ENCODE measurements at places on chromosomes 5 and 9.

DNA sequence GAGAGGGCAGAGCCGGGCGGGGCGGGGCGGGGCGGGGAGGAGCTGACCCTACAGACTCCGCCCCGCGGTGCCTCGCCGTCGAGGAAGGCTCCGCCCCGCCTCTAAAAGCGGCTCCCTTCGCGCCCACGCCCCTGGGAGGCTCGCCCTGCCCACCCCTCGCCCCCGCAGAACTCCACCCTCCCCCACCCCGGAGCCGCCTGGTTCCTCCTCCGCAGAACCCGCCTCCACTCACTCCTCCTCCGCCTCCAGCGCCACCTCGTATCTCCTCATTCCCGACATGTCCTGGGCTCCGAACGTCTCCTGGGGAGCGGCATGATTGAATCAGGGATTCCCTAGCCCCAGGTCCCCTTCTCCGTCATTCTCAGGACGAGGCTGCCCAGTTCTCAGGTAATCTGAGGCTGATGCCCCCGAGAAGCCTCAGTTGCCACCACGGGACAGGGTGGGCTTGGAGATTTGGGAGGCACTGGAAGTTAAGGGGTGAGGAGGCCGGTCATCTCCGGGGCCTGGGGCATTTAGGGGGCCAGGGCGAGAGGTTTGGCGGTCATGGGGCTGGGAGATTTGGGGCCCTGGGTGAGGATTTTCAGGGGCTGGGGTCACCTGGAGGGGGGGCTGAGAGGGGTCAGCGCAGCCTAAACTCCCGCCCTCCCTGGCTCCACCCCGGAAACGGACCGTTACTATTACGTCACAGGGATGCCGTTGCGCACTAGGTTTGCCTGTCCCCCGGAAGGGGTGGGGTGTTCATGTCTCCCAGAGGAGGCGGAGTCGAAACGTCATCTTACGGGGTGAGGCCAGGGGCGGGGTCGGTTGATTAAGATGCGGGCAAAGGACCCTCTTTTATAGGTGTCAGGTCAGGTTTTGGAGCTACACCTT lies 3.2 kb upstream of the CCL27 start:
- DNase-seq = peak; percentile 96

DNA sequence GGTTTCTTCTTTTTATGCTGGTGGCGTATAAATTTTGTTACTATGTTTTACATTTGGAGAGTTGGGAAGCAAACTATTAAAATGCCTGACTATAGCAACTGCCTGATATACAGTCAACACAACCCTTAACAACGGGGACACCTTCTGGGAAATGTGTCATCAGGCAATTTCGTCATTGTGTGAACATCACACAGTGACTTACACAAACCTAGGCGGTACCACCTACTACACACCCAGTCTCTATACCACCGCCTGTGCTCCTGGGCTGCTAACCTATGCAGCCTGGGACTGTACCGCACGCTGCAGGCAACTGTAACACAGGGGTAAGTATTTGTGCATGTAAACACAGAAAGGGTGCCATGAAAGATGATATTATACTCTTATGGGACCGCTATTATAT lies 1.3 kb upstream of the CDHR2 start:
- DNase-seq = no peak

DNA sequence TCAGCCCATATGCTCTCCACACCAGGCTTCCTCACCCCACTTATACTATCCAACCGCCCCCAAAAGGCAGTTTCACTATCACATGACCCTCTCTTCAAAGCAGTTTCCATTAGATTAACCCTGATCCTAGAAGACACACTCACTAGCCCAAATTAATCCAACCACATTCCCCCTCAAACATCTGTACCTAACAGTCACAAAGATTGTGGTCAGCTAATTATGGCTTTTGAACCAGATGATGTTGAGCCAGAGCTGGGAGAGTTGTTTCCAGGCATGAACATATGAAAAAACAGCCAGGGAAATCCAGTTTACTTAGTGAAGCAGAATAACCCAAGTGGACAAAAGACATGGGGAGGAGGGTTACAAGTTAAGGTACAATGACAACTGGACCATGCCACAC lies 131.2 kb downstream of the SPOCK1 start:
- no peak for DNase-seq

DNA sequence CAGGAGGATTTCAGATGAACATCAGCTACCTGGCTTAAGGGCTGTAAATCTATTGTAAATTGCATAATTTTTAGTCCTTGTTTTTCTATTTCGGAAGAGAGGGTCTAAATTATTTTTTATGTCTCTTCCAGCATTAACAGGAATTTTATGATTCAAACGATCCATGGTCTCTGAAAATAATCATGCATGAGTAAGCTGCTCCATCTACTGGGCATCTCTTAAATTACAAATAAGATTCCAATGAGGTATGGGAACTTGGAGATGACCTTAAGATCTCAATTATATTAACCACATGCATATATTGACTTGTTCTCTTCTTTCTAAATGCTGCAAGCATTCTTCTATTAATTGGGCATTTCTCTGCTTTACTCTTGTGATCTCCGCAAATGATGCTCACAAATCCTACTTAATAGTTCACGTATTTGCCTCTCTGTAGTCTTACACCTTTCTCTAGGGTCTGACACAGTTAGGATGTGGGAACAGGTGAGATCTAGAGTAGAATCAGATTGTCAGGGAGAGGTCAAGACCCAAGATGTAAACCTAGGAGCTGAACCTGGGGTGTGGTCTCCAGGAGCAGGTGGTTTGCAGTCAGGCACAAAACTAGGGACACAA lies 86.9 kb downstream of the NUDT12 start:
- DNase-seq = no peak

DNA sequence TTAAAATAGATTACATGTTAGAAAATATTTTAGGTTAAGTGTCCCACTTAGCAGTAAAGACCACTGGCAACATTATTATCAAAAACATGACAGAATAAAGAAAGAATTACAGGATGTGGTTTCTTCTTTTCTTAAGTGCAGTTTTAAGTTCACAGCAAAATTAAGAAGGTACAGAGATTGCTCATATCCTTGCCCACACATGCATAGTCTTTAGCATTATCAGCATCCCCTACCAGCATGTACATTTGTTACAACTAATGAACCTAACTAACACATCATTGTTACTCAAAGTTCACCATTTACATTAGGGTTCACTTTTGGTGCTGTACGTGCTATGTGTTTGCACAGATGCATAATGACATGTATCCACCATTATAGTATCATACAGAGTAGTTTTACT lies 837.7 kb upstream of the CDH9 start:
- no peak for DNase-seq

- peak; percentile 77 for DNase-seq
Observed at GRCh38 chr5:116652196-116652729, 77.6 kb upstream of the SEMA6A start.

DNA sequence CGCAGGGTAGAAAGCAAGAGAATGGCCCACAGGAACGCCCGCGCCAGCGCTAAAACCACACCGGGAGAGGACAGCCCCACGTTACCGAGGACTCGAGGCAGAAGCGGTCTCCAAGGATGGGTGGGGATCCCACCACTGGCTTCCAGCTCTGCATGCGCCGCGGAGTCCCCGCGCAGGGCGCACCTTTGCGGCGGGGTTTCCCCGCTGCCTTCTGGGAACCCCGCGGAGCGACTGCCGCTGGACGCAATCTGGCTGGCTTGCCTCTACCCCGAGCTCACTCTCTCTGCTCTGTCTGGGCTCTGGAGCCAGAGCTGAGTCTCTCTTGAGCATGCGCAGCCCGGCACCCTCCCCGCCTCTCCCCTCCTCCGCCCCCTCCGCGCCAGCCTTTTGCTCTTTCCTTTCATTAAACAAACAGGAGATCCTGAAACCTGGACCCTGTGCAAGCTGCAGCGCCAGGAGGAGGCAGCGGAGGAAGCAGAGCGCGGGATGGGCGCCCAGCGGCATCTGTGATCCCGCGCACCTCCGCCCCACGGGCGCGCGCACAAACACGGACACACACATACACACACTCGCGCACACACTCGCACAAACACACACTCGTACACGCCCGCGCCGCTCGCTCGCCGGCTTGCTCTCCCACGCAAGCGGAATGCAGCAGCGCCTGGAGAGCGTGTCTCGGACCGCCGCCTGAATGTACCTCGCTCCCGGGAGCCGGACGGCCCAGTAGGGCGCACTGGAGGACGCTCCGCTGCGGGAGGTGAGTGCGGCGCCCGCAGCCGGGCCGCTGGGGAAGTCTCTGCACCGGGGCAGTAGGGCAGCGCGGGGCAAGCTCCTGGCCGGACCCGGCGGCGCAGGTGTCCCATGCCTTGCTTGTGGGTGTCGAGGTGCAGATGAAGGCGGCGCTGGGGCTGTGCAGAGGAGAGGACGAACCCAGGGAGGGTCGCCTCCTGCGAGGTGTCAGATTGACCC lies at the start of gene PLPPR1:
PLPPR1 (plus strand) TSS at position 382 of the 969 bp plus-strand sequence.
- peak; percentile 27 for DNase-seq

Measured in heart left ventricle (tissue), 16 donors.